ENCODE measurements at places on chromosomes 3 and 15. TPM values are rescaled to one million over a fixed set of nuclear protein-coding genes. Genes with fewer than 3 reads are reported as not detected.

BCL2A1 gene
- 8.8 TPM for total RNA-seq

TLR9 gene
- under 0.01 TPM for total RNA-seq

SMCO1 gene
- total RNA-seq: not detected

REC114 gene
- total RNA-seq: not detected
